ENCODE measurements at places on chromosomes 1 and 21. TPM values are rescaled to one million over a fixed set of nuclear protein-coding genes. Genes with fewer than 3 reads are reported as not detected.

Gene DMBX1
- total RNA-seq, result not detected

Gene SLC37A1
- total RNA-seq, result not detected

Gene SLC44A3
- 1.5 TPM for total RNA-seq

Gene CHRM3
- total RNA-seq, result not detected

Gene CYP4A22
- total RNA-seq, result not detected

Gene EXO1
- 37.7 TPM for total RNA-seq

Gene COG2
- 20.4 TPM for total RNA-seq

Gene RGS8
- not detected for total RNA-seq

Gene LAMC2
- 3.5 TPM for total RNA-seq

Gene LBR
- total RNA-seq, result 27.2 TPM

Gene LCE1B
- total RNA-seq, result not detected

Gene SPRR2A
- total RNA-seq, result not detected

All from LHCN-M2 (cell line).